Activated CD4-positive, alpha-beta T cell treated with anti-CD3 and anti-CD28 coated beads, Interleukin-2, Interleukin-4, amounts not matched to agents 100 ng/mL and 50 ng/mL, durations not matched to agents 16 hours and 8 hours (primary cell): ENCODE measurements at places on chromosomes 6 and 20.

DNA sequence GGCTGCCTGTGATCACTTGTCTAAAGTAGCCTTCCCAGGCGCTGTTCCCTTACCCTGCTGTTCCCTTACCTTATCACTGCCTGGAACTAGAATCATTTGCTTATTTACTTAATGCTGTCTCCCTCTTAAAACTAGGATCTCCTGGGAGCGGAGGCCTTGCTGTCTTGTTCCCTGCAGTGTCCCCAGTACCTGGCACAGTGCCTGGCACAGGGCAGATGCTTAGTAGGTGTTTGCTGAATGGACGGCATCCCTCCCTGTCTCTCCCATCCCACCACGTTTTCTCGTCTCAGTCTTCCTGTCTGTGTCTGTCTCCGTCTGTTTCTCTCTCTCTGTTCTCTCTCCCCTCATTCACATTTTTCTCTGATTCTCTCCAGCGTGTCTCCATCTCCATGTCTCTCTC lies 99.9 kb upstream of the MYL9 start:
- no peak for DNase-seq

DNA sequence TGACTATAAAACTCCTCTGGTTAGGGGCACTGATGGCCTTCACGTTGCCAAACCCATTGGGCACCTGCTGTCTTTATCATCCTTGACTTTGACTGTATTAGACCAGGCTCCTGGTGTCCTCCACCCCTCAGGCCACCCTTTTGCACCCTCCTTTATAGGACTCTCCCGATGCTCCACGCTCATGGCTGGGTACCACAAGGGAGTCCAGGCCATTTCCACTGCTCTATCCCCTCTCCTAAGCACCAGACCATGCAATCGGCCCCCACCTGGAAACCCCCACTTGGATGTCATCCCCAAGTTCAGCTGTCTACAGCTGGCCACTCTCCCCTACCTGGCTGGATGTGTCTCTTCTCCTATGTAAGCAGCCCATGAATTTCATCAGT lies 115.2 kb downstream of the TOX2 start:
- DNase-seq: no peak

DNA sequence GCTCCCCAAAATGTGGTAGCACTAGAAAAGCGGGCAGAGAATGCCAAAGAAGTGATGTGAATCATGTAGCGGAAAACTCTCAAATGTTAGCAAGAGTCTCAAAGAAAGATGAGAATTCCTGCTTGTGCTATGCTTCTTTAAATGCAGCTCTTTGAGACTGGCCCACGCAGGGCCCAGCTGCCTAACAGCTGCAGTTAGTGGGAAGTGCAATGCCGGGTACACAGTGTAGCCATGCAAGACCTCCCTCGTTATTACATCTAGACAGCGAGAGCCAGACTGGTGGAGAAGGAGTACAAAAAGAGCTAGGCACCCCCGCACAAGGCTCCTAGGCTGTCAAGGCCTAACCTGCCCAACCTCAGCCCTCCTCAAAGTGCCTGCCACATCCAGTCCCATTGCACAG lies 201.7 kb upstream of the PRDM1 start:
- DNase-seq: no peak

GRCh38 chr6:72939004-72939403 lies 286.3 kb downstream of the KHDC1L start:
- no peak for DNase-seq

- DNase-seq: peak; percentile 65
Measured at GRCh38 chr6:6008648-6009421, 2.1 kb upstream of the NRN1 start.

DNA sequence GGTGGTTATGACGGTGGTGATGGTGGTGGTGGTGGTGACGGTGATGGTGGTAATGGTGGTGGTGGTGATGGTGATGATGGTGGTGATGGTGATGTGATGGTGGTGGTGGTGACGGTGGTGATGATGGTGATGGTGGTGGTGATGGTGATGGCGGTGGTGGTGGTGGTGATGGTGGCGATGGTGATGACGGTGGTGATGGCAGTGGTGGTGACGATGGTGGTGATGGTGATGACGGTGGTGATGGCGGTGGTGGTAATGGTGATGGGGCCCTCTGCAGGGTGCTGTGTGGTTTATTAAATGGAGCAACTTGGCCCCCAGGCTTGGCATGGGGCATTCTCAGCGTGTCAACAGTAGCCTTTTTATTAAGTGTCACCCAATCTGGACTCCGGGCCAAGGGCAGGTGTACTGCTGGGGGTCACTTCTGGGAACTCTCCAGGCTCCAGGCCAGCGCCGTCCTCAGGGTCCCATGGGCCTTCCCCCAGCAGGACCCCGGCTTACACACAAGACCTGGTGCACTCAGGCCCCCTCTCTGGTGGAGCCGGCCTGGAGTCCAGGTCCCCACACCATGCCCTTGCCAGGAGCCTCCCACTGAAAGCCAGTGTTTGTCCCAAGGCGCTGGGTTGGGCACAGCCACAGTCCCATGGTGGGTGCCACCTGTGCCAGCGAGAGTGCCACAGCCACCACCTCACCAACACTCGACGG lies 8.8 kb downstream of the CABLES2 start:
- no peak for DNase-seq

DNA sequence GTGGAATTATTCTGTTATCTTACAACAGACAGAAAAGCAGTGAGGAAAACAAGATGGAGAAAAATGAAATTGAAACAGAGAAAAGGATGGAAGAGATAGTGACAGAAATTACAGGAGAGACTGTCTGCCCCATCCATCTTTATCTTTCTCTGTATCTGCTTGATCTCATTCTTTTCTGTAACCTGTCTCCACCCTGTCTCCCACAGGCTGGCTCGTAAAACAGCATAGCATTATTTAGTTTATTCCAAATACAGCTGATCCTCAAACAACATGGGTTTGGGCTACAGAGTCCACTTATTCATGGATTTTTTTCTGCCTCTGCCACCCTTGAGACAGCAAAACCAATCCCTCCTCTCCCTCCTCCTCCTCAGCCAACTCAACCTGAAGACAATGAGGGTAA lies 482.3 kb upstream of the JARID2 start:
- no peak for DNase-seq

GRCh38 chr6:79048611-79049010 lies 29.4 kb downstream of the PHIP start:
- DNase-seq: no peak

- DNase-seq: no peak
Measured at GRCh38 chr6:168385858-168386735, 54.9 kb upstream of the SMOC2 start.

- DNase-seq: no peak
Measured at GRCh38 chr6:90835596-90836212, 248.8 kb upstream of the MAP3K7 start.

GRCh38 chr6:17167327-17167979 lies 65.6 kb downstream of the STMND1 start:
- DNase-seq: no peak

DNA sequence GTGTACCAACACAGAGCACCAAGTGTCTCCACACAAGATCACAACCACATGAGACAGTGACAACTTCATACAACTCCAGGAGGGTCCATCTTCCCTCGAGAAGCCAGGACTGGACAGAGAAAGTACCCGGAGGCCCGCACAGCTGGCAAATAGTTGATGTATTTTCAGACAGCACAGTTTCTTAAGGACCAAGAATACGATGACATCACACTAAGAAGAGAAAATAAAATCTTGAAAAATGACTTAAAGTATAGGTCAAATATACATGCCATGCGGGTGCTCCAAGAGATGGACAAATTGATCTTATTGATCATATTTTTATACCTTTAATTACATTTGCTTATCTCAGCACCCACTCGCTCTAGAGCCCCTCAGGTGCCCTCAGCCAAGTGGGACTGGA lies 145.5 kb downstream of the RNASET2 start:
- no peak for DNase-seq

DNA sequence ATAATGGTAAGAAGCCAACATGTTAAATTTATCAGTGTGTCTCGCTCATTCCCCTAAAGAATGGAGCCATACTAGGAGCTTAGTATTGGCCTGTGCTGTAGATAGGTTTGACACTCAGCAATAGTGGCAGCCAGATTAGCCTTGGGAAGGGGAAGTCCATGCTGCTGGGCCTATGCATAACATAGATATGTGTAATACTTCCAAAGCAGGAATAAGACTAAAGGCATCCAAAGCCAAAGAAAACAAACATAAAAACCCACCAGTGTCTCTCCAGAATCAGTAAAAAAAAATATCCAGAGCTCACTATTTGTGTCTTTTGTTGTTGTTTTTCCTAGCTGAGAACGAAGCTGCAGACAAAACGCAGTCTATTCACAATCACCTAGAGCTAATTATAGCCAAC lies 104.2 kb upstream of the STXBP5 start:
- DNase-seq: no peak

DNA sequence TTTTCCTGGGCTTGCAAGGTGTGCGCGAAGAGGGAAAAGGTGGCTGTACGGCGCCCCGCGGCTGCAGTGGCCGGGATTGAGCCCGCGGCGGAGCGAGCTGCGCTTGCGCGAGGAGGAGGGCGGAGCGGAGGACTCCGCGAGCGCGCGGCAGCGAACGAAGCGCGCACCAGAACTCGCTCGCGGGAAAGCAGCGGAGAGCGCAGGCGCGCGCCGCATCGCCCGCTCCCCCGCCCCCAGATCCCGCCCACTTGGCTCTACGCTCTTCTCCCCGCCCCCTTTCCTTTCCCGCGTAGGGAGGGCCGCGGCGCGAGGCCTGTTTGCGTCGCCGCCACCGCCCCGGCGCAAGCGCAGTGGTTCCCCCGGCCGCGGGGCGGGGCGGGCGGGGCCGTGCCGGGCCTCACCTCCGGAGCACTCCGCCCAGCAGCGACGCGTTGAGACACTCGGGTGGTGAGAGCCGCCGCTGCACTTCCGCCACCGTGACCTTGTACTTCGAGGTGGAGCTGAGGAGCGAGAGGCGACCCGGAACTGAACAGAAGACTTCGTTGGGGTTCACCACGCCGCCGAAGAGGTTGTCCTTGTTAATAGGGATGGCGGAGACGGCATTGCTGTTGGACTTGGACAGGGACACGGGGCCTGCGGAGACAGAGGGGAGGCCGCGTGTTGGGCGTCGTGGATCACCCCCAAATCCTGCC lies 10.6 kb downstream of the TFAP2A start:
- DNase-seq: peak; percentile 95

- DNase-seq: no peak
Measured at GRCh38 chr6:33857932-33858475, 54.2 kb upstream of the MLN start.

GRCh38 chr6:113057567-113058053 lies 710.5 kb downstream of the RFPL4B start:
- no peak for DNase-seq

DNA sequence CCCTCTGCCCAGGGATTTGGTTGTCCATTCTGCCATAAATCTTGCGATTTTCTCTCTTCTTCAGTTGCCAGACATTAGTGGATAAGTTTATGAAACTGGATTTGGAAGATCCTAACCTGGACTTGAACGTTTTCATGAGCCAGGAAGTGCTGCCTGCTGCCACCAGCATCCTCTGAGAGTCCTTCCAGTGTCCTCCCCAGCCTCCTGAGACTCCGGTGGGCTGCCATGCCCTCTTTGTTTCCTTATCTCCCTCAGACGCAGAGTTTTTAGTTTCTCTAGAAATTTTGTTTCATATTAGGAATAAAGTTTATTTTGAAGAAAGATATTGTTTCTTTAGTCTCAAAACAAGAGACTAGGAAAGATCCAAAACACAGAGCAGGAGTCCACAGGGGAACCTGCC lies at the start of gene SAPCD1:
SAPCD1 (plus strand) TSS at position 301 of the 400 bp plus-strand sequence. CDS start 399 bp downstream, outside the sequence.
- no peak for DNase-seq

DNA sequence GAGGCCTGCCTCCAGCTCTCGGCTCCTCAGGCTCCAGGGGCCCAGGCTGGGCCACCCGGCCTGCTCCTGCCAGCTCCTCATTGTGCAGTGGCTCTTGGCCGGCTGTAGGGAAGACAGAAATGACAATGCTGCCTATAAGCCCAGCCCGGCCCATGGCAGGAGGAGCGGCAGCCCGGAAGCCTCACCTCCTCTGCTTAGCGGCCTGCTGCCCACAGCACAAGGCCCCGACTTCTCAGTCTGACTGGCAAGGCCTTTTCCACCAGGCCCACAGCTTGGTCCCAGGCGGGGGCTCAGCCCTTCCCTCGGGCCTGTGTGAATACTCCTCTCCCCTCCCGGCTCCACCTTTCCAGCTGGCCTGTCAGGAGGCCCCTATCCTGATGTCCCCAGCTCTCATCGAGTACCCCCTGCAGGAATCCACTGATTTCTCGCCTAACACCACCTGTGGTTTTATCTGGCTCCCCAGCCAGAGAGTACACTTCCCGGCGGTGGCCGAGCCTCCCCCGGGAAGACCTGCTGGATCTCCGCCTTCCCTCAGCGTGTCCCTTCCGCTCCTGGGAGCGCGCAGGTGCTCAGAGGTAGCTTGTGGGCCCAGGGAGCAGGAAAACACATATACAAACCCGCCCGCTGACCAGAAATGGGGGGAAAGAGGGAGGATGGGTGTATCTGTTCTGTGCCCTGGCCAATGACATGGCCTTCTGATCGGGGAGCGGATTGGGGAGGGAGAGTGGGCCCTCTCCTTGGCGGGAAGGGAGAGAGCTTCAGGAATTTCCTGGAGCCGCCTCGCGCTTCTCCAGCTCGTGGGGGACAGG lies 963 bp downstream of the DDRGK1 start:
- DNase-seq: peak; percentile 52

- no peak for DNase-seq
Measured at GRCh38 chr6:128365520-128366160, 154.8 kb downstream of the PTPRK start.

- DNase-seq: no peak
Measured at GRCh38 chr6:89323511-89323971, 8.4 kb upstream of the GABRR2 start.

GRCh38 chr6:168919470-168920179 lies 334.0 kb downstream of the THBS2 start:
- no peak for DNase-seq

DNA sequence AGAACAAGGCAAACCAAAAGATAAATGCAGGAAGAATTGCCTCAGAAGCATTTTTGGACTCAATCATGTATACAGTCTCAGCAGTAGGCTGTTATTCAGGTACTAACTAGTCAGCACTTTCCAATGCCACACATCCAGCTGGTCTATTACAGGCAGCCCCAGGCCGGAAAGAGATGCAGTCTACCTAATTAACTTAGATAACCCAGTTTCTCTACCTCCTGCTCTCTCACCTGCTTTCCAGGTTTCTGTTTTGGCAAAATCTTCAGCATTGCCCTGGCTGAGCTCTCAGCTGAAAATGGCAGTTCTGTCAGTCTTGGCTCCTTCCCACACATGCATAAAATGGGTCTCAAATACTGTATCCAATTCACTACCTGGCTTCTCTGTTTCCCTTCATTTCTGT lies 101.3 kb upstream of the UFL1 start:
- DNase-seq: no peak

GRCh38 chr6:14365393-14365792 lies 247.8 kb downstream of the CD83 start:
- no peak for DNase-seq

GRCh38 chr6:14454473-14454775 lies 336.9 kb downstream of the CD83 start:
- peak; percentile 40 for DNase-seq

- DNase-seq: no peak
Measured at GRCh38 chr20:3452690-3453089, 18.1 kb upstream of the ATRN start.

- no peak for DNase-seq
Measured at GRCh38 chr6:97501853-97502252, 218.8 kb upstream of the MMS22L start.

GRCh38 chr6:80956898-80957297 lies 795.6 kb downstream of the TENT5A start:
- DNase-seq: no peak
